Vagina (tissue), 2 donors: ENCODE measurements at places on chromosomes 1 and 21.

DNA sequence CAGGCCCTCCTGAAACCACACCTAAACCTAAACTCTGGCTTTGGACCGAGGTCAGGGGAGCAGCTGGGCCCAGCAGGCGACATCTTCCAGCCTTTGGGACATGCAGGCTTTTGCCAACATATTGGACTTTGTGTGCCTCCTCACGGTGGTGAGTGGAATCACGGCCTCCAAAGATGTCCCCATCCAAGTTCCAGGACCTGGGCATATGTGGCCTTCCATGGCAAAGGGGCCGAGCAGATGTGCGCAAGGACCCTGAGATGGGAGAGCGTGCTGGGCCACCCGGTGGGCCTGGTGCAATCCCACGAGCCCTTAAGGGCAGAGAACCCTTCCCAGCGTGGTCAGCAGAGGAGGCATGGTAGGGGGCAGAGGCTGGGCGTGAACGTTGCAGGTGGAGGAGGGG lies 160.8 kb upstream of the C1orf174 start:
- DNase-seq = peak; percentile 70

DNA sequence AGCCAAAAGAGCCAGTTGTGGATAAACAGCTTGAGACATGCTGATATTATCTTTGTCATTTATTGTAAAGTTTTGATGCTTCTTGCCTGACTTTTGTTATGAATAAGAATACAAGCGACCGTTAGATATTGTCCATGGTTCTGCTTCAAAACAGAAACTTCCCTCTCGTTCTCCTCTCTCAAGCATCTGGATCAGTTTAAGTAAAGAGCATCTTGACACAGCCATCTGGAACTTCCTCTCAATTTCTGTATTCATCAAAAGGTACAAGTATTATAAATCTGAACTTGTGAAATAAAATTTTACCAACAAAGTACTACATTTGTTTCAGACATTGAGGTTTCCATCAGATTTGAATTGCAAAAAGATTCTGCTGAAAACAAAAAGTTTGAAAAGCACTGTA lies 36.4 kb upstream of the CLDN14 start:
- no peak for DNase-seq

DNA sequence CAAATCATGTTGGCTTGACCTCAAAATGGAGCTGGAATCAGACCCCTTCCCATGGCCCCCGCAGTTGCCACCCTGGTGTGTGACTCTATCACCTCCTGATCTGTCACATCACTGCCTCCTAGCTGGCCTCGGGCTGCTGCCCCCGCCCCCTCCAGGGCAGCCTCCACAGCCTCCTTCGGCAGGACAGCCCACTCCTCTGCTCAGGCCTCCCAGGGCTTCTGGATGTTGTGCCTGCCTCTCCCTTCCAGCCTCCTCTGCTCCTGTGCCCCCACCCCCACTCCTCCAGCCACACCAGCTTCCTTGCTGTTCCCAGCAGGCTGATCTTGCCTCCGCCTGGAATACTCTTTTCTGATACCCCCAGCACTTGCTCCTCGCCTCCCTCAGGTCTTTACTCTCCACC lies 134.4 kb upstream of the EDN2 start:
- peak; percentile 81 for DNase-seq

DNA sequence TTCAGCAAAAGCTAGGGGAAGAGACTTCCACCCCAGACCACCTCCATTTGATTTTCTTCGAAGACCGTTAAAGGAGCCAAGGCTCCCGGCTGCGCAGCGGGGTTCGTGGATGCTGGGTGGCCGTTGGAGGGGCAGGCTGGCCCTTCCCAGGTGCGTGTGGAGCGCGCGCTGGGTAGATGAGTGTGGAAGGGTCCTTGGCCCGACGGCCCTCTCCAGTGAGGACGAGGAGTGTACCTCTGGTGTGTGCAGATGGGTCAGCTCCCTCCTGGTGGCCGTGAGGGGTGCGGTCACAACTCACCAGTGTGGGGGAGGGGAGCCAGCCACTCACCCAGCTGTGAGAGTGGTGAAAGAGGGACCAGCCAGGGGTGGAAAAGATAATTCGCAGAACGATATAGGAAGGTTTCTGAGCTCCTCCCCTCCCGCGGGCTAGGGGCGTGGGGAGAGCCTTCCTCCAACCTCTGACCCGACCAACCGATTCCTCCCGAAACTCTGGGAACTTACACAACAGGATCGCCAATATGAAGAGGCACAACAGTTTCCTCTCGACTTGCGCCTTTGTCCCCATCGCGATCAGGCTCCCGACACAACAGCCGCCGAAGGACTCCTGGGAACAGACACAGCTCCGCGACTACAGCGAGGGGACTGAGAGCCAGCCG lies at the start of gene F11R:
TSS of gene F11R (minus strand) at position 644 of the 656 bp plus-strand sequence. CDS start at position 565, 79 bp downstream.
- no peak for DNase-seq

DNA sequence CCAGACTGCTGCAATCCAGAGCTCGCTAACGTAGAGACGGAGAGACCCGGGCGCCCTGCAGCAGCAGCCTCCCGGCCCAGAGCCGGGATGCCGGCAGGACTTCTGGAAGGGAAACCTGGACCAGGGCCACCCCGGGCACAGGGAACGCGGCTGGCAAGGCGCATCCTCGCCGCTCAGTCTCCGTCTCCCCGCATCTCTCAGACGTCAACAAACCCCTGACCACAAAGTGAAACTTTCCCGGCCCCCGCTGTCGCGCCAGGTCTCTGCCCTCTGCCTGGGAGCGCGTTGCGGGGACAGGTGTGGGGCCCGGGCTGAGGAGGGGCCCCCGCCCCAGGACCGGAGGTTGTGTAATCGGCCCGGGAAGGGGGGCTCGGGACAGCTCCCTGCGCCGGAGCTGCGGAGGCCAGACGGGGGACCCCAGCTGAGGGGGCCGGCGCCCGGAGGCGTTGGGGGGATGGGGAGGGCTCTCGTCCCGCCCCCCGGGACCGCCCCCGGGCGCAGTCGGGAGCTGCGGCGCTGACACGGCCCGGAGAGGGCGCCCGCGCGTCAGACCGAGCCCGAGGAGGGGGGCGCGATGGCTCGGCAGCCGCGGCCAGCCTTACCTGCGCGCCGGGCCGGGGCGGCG lies 116.6 kb upstream of the HIVEP3 start:
- no peak for DNase-seq

GRCh38 chr1:21447311-21447710 lies 7.4 kb downstream of the NBPF3 start:
- no peak for DNase-seq

- no peak for DNase-seq
These were observed 52.2 kb downstream of the ACP6 start for GRCh38 chr1:147618077-147618569.

- DNase-seq = no peak
These were observed 40.0 kb upstream of the IKBKE start for GRCh38 chr1:206430031-206430983.

DNA sequence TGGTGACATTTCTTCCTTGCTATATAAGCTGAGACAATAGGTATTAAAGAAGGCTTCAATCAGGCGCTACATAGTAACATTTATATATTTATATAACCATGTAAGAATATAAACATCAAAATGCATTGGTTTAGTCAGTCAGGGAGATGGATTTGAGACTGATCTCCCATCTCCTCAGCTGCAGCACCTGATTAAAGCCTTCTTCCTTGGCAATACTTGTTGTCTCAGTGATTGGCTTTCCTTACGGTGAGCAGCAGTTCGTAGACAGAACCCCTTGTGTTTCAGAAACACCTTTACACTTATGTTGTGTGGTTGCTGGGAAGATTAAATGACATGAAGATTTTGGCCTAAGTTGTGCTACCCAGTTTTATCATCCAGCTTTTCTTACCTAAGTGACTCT lies 323.3 kb upstream of the DUSP10 start:
- no peak for DNase-seq

GRCh38 chr1:35264035-35264434 lies 4.5 kb upstream of the ZMYM4 start:
- no peak for DNase-seq

DNA sequence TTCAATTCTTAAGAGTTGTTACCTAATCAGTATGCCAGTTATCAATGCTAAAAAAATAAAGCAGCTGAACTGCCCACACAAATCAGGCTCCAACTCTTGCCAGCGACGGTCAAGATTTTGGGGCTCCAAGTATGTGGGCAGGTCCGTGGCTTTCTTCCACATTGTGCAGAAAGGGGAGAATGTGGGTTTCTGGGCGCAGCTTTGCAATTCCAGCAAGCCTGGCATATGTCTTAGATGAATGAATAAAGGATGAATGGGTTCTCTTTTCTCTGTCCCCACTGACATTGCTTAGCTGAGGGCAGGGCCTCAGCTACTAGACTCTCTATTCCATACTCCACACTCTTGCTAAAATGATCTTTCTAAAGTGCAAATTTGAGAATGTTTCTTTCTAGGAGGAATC lies 42.4 kb downstream of the NENF start:
- DNase-seq = no peak

- DNase-seq = no peak
These were observed 64.6 kb upstream of the BCAR3 start for GRCh38 chr1:93746021-93746812.

GRCh38 chr21:39599191-39599970 lies 13.4 kb upstream of the B3GALT5 start:
- no peak for DNase-seq

- DNase-seq = no peak
These were observed 5.7 kb downstream of the GPR88 start for GRCh38 chr1:100543640-100544039.

GRCh38 chr1:234507626-234508387 lies 28.8 kb upstream of the TARBP1 start:
- no peak for DNase-seq

- DNase-seq = no peak
These were observed 923 bp downstream of the CAP1 start for GRCh38 chr1:40041466-40041838.

DNA sequence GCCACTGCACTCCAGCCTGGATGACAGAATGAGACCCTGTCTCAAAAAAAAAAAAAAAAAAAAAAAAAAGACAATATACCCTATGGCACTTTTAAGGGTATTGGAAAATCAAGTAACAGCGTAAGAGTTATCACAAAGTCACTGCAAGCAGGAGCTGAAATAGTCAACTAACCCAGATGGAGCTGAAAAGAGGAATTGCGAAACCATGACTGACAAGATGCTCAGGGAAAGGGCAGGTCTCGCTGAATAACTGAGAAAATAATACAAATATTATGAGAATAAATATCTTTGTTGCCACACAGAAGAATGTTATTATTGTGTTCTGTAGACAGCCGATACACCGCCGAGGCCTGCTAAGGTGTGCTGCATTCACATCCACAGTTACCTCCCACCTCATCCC lies 17.8 kb downstream of the HLCS start:
- DNase-seq = no peak

DNA sequence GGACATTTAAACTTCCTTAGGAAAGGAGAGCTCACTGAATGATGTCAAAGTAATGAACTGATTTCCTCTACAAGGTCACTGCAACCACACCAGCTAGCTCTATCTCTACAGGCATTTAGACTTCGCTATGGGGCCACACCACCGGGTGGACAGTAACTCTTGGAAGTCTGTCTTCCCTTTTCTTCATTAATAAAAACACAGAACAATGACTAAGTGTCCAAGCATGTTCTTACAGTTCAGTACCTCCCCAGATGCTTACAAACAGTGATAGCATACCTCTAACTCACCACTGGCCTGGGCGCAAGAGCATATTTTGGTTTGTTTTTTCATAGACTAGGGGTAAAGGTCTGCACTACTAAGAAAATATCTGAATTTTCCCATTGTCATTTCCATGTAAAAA lies 54.6 kb downstream of the SIM2 start:
- DNase-seq = no peak

DNA sequence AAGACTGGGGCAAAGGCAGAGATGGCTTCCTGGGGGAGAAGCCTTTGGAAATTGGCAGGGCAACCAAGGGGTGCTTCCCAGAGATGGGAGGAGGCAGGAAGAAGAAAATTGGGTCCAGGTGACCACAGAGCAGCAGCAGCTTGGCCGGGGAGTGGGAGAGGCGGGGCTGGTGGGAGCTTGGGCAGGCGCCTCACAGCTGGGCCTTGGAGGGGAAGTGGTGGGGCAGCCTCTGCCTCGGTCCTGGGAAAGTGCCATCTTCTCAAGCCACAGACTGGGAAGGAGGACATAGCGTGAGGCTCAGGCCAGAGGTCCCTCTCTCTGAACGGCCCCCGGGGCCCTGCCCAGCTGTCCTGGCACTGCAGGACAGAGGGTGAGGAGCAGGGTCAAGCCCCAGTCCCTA lies 24.0 kb upstream of the WASF2 start:
- DNase-seq = no peak

DNA sequence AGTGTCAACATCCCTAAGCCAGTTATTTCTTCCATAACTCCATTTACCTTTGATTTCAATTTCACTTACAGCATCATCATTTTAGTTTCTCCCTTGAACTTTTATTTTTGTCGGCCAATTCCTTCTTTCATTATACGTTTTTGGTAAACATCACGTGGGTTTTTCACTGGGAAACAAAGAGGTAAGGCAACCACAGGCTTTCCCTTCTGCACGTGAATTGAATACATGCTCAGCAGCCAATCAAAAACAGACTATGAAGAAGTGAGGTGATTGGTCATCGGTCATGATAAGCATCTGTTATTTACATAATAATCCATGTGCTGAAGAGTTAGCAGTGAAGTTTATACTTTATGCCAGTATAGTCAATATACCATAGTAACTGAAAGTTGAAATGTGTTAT lies 98.7 kb downstream of the NCAM2 start:
- no peak for DNase-seq

GRCh38 chr1:229196404-229197264 lies 74.3 kb upstream of the RAB4A start:
- DNase-seq = no peak

GRCh38 chr1:62900566-62900965 lies 116.6 kb downstream of the ATG4C start:
- no peak for DNase-seq

GRCh38 chr1:43184995-43185394 lies 12.9 kb downstream of the CFAP57 start:
- DNase-seq = no peak

- DNase-seq = no peak
These were observed 22.9 kb downstream of the PTPRU start for GRCh38 chr1:29258976-29259801.

DNA sequence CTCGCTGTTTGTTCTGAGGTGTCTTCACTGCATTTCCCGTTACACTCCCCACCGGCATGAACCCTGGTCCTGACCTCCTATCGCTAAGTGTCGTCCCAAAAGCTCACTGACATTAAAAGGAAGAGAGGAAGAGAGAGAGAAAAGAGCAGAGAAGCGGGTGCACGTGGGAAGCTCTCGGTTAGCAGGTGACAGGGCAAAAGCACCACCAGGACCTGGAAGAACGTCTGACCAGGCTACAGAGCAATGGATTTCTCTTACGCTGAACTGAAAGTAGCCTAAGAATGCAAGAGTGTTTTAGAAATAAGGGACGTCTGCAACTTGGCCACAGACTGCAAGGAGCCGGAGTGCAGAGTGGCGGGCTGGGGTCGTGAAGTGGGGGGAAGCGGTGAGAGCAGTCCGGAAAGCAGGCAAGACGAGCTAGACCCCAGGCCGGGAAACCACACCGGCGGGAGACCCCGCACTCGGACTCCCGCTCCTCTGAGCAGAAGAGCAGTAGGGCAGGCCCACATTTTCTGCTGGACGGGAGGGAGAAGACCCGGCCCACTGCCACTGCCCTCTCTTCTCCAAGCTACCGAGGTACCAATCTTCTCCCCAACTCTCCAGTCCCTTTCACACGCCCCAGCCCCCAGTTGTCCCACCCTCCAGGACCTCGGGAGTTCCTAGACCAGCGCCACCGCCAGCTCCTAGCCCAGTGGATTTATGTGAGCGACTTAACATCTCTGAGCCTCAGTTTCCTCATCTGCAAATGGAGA lies 8.3 kb upstream of the MPZL1 start:
- no peak for DNase-seq

GRCh38 chr1:13730291-13730690 lies 30.3 kb downstream of the PRDM2 start:
- DNase-seq = no peak

- no peak for DNase-seq
These were observed 24.0 kb upstream of the KRTAP21-1 start for GRCh38 chr21:30779249-30779648.
